NCI-H524 treated with DMSO at 0.1 percent for 48 hours (cell line): ENCODE measurements at places on chromosomes 7 and 10.
A peak's percentile ranks its signal among the peaks of the same experiment; 100 is the strongest.

GRCh38 chr7:17871815-17872533 lies 68.3 kb downstream of the SNX13 start:
- DNase-seq = no peak

DNA sequence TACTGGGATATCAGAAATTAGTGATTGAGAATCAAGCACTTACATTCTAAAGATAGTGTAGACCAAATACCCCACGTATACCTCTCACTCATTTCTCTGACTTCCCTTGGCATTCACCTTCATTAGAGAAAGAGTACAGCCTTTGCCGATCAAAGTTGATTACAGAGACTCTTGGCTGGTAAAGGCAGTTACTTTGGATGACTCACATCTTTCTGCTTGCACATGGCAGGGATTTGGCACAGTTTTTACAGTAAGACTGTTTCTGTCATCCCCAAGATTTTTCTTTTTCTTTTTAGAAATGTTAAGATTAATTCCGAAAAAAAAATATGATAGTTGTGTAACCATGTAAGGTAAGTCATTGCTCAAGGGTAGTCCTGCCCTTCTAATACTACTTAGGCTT lies 143.0 kb downstream of the TSPAN12 start:
- no peak for DNase-seq

GRCh38 chr7:36301914-36302771 lies 87.5 kb upstream of the ANLN start:
- DNase-seq = no peak

DNA sequence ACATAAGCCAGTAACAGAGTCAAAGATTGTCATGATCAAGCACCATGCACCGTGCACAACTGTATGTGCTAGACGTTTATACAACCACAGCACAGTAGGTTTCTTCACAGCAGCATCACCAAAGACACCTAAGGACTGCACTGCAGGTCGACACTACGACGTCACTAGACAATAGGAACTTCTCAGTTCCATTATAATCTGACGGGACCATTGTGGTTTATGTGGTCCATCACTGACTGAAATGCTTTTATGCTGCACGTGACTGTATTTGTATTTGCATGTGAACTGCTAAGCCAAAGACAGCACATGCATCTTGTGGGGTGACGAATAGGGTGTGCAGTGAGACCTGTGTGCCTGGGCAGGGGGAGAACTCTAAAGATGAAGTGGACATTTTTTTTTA lies 164.9 kb downstream of the PARD3 start:
- no peak for DNase-seq

GRCh38 chr7:142838461-142839213 lies 16.2 kb upstream of the EPHB6 start:
- no peak for DNase-seq

DNA sequence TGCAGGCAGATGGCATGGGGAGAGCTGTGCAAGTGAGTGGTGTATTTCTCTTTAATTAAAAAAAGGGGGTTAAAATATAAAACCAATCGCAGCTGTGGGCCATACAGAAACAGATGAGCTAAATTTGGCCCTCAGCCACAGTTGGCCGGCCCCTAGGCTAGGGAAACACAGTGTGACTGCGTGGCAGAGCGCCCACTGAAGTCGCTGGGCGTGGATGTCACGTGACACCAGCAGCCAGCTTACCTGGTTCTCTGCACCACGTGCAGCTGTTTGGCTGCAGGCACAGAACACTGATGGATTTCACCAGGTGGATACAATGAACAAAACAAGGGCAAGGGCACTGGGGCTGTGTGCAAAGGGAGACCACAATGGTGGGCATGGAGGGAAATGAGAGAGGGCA lies 119.3 kb upstream of the ZNF746 start:
- DNase-seq = no peak

DNA sequence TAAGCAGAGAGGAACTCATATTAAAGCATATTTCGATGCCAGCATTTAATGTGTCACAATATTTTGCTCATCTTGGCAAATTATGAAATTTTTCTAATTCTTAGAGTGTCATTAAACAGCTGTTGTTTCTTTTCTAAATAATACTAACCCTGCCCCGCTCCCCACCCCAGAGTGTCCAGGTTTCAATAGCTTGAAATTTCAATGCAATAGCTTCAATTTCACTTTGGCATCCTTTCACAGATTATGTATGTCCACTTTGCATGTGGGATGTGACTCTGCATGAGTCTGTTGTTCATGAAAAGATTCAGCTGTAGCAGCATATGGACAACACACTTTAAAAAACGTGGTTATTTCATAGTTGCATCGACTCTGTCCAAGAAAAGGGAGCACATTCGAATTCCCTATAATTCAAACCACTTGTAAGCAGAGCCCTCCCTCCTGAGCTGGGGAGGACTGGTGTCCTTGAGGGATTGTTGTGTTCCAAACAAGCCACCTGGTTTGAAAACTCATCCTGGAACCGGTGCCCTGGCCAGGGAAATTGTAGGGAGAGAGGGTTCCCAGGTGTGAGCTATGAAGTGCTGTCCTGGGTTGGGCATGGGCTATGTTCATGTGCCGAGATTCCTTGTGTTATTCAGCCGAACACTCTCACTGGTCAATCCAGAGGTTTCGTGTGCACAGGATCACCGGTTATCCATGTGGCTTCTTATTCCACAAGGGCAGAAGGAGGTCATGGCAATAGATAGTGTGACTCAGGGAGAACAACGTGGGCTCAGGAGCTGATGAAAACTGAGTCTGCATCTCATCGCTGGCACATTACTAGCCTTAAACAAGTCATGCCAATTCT lies 64.6 kb upstream of the CREB5 start:
- DNase-seq = no peak

- no peak for DNase-seq
Measured at GRCh38 chr10:16186564-16186963, 250.2 kb upstream of the PTER start.

- no peak for DNase-seq
Measured at GRCh38 chr10:13117841-13118783, 18.1 kb downstream of the OPTN start.

DNA sequence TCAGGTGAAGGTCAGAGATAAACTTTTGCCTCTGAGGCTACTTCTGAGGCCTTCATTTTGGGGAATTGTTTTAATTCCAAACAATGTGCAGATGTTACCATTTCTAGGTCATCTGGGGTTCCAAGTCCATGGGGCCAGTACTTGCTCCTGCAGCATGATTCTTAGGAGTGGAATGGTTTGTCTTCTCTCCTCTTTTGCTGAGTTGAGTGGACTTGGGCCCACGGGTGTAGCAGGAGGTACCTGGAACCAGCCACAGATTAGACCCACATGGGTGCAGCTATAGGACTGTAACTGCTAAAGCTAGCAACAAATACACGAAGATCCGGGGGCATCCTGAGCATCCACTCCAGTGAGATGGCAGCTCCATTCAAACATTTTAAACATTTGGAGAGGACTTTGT lies 41.6 kb downstream of the WIPF3 start:
- no peak for DNase-seq

DNA sequence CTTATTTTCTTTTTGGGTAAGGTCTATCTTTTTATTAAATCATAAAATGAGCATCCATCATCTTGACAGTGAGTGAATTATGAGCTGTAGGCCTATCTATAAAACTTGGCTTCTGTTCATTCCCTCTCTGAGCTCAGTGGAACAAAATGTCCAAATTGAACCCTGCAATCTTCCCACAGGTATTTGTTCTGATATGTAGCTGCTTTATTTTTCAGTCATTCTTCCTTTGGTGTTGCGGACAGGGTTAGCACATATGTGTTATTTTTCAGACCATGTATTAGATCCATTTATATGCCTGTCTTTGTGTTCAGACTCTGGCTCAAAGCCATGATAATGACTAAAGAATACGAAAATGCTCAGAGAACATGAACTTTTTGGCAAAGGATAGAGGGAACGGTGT lies 201.6 kb upstream of the KIAA1217 start:
- DNase-seq = no peak

DNA sequence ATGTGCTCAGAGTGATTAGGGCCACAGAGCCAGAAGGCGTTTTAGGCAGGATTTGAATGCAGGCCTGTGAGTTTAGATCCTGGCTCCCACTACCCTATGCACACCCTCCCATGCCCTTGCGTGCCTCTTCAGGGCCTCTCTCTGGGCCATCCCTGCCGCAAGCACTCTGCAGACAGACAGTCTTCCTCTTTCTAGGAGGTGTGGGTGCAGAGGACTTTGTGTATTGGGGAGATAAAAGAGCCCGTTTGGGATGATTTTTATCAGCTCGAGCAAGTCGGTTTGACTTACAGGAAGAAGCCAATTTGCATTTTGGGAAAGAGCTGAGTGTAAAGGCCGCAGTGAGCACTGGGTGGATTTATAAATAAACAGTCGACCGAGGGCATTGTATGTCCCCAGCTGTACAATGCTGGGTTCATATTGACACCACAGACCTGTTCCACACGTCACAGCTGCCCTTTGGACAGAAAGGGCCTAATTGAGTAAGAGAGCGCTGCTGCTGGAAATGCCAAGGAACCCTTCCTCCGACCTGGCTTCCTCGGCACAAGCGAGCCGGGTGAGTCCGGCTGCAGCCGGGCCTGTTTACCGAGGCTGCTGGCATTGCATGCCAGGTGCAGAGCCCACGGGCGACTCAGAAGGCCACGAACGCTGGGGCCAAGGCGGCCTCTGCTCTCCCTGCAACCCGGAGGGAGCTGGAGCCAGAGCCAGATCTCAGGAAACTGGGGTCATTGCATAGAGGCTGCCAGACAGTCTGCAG lies 25.1 kb downstream of the ZMIZ1 start:
- DNase-seq = no peak

GRCh38 chr7:27204851-27205322 lies 5.0 kb upstream of the HOXA13 start:
- DNase-seq = no peak

DNA sequence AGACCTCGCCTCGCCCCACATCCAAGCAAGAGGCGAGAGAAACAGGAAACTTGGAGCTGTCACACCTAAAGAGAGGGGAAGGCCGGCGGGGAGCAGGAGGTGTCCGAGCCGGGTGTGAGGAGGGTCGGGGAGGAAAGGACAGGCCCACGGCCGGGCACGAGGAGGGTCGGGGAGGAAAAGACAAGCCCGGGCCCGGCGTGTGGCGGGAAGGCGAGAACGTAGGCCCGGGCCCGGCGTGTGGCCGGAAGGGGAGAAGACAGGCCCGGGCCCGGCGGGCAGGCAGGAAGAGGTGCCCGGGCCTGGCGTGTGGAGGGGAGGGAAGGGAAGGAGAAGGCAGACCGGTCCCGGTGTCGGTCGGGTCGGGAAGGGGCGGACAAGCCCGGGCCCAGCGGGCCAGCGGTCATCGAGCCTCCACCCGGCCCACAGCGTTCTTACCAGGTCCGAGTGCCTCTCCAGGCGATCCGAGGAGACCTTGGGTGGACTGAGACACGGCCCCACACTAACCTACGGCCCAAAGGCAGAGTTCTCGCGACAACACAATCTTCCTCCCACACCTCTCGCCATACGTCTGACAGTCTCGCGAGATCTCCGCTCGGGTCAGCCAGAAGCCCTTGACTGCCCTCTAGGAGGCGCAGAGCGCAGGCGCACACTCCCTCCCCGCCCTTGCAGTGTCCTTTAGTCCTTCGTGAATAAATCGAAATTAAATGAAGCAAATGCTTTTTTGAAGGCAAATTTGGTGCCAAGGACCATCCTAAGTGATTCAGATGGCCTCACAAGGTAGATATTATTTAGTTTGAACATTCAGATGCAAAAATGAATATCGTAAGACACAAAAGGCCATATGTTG lies at the start of gene NCOA4:
NCOA4 (minus strand) TSS at position 533 of the 847 bp plus-strand sequence. CDS start 13,943 bp downstream, outside the sequence.
- peak; percentile 25 for DNase-seq

GRCh38 chr7:25868509-25868908 lies 283.5 kb upstream of the NFE2L3 start:
- DNase-seq = no peak

DNA sequence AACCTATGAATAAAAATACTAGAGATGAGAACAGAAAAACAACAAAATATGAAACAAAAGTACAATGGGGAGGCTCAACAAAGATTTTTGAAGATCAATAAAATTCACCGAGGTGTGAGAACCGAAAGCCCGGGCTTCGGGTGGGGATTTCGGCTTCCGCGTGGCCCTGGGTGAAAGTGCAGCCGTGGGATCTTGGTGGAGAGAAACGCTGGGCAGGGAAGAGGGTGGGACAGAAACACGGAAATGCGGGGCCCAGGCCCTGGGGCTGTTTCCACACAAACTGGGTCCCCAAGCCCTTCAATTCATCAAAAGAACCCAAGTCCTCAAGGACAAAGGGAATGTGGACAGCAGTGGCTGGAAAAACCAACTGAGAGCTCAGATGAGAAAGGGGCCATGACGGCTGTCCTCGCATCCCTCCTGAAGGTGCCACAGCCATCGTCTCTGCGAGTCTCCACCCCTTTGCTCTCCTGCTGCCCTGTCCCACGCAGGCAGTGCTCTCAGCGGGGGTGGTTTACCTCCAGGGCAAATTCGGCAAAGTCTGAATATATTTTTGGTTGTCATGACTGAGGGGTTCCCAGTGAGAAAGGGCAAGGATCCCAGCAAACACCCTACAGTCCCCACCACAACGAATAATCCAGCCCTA lies 19.7 kb downstream of the FOXL3 start:
- DNase-seq = no peak

DNA sequence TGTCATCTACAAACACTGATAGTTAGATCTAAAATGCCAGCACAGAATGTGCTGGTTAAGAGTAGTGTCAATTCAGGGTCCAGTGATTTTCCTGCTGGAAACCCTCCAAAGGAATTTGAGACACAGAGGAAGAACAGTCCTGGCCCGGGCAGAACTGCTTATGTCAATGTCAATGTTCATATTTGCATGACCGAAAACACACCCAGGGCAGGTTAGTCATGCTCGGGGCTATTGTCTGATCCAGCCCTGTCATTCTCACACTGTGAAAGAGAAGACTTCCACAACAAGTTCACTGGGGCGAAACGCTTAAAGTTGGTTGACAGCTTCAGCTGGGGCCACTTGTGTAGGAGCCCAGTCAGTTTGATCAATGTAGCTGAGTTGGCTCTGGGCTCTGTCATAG lies 139.3 kb downstream of the C1GALT1 start:
- no peak for DNase-seq

DNA sequence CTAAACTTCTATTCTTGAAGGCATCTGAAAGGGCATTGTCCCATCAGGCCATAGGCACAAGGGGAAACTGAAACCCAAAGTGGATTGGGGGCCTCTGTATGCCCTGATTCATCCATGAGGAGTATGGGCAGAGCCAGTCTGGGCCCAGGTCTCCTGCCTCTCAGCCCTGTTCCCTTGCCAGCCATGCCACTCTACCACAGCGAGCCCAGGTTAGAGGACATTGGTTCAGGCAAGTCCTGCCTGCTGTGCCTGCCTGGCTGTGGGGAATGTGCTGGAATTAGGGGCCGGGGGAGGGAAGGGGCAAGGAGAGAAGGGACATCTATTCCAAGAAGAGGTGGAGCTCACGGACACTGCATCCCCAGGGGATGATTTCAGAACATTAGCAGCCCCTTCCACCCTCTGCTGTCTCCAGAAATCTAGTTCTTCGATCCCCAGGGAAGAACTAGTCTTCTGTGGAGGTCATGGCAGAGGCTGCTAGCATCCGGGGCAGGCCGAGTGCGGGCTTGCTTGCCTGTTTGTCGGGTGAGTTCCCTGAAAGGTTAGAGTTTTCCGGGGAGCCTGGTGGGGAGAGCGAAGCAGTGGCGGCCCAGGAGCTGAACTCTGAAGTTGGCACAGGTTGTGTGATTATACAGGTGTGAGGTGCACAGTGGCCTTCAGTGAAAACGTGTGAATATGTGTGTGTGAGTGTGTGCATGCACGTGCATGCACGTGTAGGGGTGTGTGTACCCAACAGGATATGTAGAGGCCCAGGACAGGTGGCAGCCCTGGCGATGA lies 37.8 kb downstream of the TBATA start:
- DNase-seq = no peak

- DNase-seq = no peak
Measured at GRCh38 chr10:58919927-58920654, 256.4 kb upstream of the PHYHIPL start.
